Left lung (tissue), 14 donors: ENCODE measurements at places on chromosomes 2 and 18. TPM values are rescaled to one million over a fixed set of nuclear protein-coding genes. Genes with fewer than 3 reads are reported as not detected.

The REG1B gene
- not detected for polyA plus RNA-seq

DNA sequence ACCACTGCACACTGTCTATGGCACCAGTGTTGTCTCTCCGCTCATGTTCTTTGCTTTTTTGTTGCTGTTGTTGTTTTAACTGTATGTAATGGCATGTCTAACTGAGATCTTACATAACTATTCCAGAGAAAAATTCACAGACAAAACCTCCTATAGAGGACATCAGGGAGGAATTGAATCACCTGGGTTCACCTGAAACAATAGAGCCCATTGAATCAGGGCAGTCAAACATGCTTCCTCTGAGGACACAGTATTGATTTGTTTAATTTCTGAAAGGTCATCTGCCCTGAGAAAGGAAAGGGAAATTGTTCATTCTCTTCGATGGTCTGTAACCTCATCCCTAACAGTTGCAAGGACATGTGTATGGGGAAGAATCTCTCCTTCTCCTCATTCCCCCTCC, 237.5 kb downstream of the SRBD1 start:
- no peak for DNase-seq

The FER1L5 gene
- 0.81 TPM for polyA plus RNA-seq

DNA sequence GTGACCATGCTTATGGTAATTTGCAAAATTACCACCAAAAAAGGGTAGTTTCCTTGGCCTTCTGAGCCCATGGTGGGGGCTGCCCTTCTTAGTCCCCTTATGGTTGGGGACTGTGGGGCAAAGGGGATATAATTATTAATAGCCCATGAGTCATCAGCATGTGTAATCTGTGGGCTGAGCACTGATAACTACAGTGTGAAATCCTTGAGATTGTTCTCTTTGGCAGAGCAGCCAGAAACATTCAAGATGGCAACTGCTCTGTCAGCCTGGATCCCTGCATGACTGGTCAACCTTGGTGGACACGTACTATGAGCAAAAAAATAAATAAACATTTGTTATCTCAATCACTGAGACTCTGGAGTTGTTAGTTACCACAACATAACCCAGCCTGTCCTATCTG, 61.3 kb downstream of the MGAT4A start:
- no peak for DNase-seq

The NDC80 gene
- 47.6 TPM for polyA plus RNA-seq
